ENCODE measurements at places on chromosomes 6 and 20.

DNA sequence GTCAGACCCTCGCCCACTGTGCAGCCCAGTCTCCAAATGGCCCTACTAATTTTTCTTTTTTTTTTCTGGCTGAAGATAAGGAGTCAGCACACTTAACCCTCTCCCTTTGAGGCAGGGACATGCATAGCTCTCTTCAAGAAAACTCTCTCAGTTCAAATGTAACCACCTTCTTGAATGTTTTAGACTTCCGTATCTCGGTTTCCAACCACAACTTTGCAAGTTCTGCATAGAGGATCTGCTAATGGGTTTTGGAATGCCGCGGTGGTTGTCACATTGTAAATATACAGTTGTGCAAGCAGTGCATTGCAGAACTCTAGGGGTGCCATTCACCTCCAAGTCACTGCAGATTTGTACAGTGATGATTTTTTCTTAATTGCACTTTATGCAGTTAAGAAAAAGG lies 59.4 kb upstream of the SLC35B3 start:
- no peak for DNase-seq

DNA sequence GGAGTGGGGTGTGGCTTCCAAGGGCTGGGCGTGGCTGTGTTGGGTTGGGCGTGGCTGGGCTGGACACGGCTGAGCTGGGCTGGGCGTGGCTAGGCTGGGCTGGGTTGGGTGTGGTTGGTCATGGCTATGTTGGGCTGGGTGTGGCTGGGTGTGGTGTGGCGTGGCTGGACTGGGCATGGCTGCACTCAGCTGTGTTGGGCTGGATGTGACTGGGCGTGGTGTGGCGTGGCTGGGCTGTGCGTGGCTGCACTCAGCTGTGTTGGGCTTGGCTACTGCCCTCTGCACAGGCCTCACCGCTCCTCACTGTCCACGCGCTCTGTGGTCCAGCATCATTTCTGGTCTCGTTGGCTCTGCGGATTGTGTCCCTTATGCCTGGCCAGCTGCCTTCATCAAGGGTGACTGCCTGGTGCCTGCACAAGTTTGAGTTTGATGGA lies 43.5 kb upstream of the SLCO4A1 start:
- no peak for DNase-seq

DNA sequence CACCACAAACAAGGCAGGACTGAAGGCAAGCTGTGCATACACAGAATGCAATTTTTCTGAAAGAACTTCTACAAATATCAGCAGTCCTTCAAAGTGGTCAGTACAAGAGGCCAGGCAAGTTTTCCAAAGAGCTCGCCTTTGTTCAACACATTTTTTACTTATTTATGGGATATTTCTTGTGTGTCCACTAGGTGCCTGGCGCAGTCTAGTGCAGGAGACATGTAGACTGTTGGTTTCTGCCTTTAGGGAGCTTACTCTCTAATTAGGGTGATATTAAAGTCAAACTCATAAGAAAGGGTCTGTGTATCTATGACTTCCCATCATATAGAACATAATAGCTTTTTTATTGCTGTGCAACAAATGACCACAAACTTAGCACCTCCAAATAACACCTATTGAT lies 21.2 kb upstream of the VEGFA start:
- no peak for DNase-seq

GRCh38 chr6:7911345-7911725 lies 747 bp upstream of the TXNDC5 start:
- DNase-seq, result no peak

DNA sequence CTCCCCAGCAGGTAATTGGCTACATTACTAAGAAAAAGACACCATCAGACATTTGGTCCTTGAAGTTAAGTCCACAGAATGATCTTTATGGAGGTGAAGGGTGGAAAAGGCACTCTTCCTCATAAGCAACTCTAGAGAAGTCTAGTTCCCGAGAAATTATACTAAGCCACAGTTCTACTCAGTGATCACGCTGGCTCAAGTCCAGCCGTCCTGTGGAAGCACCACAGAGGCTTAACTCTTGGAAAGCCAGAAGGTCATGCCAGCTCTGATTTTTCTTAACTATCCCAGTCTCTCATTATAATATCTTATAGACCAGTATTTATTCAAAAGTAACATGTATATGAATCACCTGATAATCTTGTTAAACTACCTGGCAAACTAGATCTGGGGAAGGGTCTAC lies 258.5 kb downstream of the EYA4 start:
- no peak for DNase-seq

DNA sequence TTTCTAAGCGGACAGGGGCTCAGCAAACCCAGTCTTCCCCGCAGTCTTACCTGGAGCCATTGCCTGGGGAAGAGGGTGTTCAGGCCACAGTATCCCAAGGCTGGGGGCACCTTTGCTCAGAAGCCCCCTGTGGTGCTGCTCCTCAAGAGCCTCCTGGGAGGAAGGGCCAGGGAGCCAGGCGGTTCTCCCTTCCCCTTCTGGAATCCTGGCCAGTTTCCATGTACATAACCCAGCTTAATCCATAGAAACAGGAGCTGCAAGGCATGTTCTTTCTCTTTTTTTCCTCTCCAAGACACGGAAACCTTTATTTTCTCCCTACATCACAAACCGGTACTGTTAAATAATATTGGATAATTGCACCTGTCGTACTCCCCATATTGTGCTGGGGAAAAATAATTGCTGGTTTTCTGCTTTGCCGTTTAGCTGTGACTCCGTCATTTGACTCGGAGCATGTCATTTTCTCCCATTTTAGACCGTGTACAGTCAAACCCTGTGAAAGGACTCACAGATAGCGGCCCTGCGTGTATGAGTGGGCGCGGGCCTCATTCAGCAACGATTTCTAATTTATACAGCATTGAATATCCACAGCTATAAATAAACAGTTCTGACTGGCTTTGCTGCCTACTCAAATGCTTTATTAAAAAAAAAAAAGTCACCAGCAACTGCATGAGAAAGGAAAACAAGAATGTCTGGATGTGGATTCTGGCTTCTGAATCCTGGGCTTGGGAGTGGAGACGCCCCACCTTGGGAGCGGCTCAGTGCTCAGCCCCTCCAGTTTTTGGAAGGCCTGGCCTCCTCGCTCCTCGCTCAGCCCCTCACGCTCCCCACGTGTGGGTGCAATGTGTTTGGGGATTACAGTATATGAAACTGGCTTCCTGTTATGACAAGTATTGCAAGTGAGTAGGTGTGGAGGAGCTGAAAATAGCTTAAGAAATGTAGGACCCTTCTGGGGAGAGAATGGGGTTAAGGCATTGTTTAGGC lies 67.3 kb downstream of the ADTRP start:
- no peak for DNase-seq

GRCh38 chr6:84135291-84135690 lies 92.2 kb downstream of the CEP162 start:
- DNase-seq, result no peak

DNA sequence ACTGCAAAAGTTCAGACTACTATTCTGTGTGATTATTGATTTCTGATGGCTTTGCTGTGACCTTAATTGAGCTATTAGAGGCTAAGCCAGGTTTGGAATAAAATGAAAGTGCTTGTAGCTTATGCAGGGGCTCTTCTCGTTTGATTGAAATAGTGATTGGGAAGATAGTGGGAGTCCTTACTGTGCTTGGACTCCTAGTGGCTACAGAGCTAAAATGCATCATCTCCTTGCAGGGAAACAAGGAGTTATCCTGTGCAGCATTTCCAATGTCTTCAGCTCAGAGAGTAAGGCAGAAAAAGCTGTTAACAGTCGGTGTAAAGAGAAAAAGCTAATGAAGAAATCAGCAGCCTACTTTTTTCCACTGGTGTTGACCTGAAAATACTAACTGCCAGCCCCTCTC lies 173.5 kb downstream of the SLC35F1 start:
- no peak for DNase-seq

DNA sequence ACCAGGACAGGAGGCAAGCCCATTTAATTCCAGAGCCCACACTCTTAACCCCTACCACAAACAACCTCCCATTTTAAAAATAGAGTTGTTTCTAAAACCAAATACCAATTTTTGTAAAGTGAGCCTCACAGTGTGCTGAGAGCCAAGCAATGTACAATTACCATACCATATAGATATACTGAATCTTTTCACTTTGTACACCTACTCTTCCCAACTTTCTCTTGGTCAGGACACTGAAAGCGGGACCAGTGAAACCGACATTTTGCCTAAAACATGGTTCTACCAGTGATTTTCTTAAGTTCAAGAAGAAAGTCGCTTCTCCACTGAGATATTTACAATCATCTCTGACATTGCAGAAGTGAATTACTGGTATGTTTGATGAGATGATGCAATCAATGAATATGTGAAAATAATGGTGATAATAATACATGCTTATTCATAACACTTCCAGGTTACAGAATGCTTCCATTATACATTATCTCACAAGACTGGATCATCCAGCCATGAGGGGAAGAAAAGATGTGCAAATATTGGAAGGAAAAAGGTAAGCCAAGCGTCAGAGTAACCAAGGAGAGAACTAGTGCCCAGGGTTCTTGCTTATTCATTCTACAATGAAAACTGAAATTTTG lies 74.1 kb downstream of the HIVEP2 start:
- DNase-seq, result no peak

All from AG20443 (cell line).